ENCODE measurements at places on chromosomes 2 and 18. TPM values are rescaled to one million over a fixed set of nuclear protein-coding genes. Genes with fewer than 3 reads are reported as not detected.

VWC2L gene
- total RNA-seq = 0.57 TPM

MAP3K19 gene
- 11.0 TPM for total RNA-seq

TFPI gene
- 247 TPM for total RNA-seq

DNA sequence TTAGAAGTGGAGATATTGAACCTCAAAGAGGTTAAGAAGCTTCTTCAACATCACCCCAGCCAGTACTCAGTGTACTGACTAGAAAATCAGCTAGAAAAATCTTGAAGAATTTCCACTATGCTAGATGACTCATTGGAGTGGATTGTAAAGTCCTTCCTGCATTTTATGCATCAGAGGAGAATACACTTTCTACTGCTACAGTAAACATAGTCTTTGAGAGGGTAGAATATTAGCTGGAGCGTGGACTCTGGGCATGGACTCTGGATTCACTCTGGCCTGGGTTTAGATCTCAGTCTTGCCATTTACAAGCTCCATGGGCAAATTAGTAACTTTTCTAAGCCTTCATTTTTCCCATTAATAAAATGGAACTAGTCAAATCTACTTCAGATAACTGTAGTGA is 215.9 kb downstream of the IRS1 start:
- no peak for DNase-seq

- DNase-seq = no peak
Measured at GRCh38 chr2:75410702-75411101, 150.0 kb downstream of the EVA1A start.

GRCh38 chr2:127143841-127144782 is 37.2 kb upstream of the BIN1 start:
- DNase-seq = no peak

- DNase-seq = no peak
Measured at GRCh38 chr18:8847900-8848299, 142.5 kb downstream of the MTCL1 start.

GRCh38 chr18:8701546-8702118 is 3.7 kb upstream of the MTCL1 start:
- peak; percentile 72 for DNase-seq

DNA sequence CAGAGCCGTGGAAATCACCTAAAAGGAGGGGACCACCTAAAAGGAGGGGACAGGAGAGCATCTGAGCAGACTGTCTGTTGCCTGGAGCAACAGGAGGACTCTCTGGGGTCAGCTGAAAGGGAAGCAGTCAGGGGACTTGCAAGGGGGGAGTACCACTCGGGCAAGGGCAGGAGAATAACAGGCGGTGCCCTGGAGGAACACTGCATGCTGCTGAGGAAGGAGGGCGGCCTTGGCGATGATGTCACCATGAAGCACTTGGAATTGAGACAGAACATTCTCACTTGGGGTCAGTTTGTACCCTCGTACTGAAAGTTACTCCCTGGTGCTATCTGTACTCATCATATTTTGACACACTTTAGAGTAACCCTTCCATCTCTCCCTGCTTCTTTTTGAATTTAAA is 18.4 kb downstream of the SIX3 start:
- no peak for DNase-seq

GRCh38 chr18:47800248-47800647 is 130.2 kb downstream of the SMAD2 start:
- peak; percentile 34 for DNase-seq

DNA sequence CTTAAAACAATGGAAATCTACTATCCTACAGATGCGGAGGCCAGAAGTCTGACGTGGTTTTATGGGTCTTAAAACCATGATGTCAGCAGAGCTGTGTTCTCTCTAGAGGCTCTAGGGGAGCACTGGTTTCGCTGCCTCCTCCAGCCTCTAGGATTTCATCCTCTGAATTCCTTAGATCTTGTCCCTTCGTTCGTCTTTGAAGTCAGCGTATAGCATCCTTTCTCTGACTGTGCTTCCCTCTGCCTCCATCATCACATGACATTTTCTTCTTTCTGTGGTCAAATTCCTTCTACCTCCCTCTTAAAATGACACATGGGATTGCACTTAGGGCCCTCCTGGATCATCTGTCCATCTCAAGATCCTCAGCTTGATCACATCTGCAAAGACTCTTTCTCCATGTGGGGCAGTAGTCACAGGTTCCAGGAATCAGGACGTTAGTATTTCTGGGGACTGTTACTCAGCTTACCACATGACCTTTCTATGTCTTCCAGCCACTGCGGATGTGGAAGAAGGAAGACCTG is 22.7 kb upstream of the NCK2 start:
- no peak for DNase-seq

DNA sequence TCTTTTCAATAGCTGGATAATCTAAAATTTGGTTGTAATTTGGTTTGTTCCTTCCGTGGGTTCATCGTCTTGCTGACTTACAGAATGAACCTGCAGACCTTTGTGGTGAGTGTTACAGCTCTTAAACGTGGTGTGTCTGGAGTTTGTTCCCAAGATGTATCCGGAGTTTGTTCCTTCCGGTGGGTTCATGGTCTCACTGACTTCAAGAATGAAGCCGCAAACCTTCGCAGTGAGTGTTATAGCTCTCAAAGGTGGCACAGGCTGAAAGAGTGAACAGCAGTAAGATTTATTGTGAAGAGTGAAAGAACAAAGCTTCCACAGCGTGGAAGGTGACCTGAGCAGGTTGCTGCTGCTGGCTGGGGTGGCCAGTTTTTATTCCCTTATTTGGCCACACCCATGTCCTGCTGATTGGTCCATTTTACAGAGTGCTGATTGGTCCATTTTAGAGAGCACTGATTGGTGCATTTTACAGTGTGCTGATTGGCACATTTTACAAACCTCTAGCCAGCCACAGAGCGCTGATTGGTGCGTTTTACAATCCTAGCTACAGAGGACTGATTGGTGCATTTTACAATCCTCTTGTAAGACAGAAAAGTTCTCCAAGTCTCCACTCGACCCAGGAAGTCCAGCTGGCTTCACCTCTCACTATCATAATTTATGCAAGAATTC is 16.6 kb downstream of the RALB start:
- DNase-seq = no peak

GRCh38 chr2:116452651-116453050 is 1361.8 kb upstream of the DDX18 start:
- DNase-seq = no peak

- DNase-seq = no peak
Measured at GRCh38 chr2:197183355-197183754, 127.2 kb downstream of the ANKRD44 start.
